Activated CD8-positive, alpha-beta T cell treated with anti-CD3 and anti-CD28 coated beads for 36 hours (primary cell): ENCODE measurements at places on chromosomes 11 and 22. TPM values are rescaled to one million over a fixed set of nuclear protein-coding genes. Genes with fewer than 3 reads are reported as not detected.
A peak's percentile ranks its signal among the peaks of the same experiment; 100 is the strongest.

GRCh38 chr11:110376711-110377324 lies 52.9 kb upstream of the FDX1 start:
- peaks cover 7% of the 10 kb centered on the region for H3K27me3 ChIP-seq
- no peak overlapping the region for H3K27ac ChIP-seq
- peak; percentile 38 for DNase-seq
- H3K36me3 ChIP-seq, result no peaks in the 10 kb centered on the region

- peaks cover 38% of the 10 kb centered on the region for H3K4me1 ChIP-seq
- DNase-seq, result no peak
- H3K27me3 ChIP-seq, result peaks cover 3% of the 10 kb centered on the region
Observed at GRCh38 chr11:36421546-36422155, 88.4 kb downstream of the TRAF6 start.

Gene PRR33
- total RNA-seq, result 0.20 TPM

GRCh38 chr11:12064136-12064953 lies 46.0 kb upstream of the MICAL2 start:
- H3K27ac ChIP-seq, result no peak overlapping the region
- H3K36me3 ChIP-seq, result no peaks in the 10 kb centered on the region
- DNase-seq, result no peak
- H3K4me3 ChIP-seq, result no peak overlapping the region
- no peaks in the 10 kb centered on the region for H3K27me3 ChIP-seq

Gene KRTAP5-7
- total RNA-seq, result not detected

- H3K27me3 ChIP-seq, result no peaks in the 10 kb centered on the region
- no peak overlapping the region for H3K4me3 ChIP-seq
- peaks cover 44% of the 10 kb centered on the region for H3K4me1 ChIP-seq
Observed at GRCh38 chr11:65591939-65592857, 3.4 kb downstream of the KCNK7 start.

DNA sequence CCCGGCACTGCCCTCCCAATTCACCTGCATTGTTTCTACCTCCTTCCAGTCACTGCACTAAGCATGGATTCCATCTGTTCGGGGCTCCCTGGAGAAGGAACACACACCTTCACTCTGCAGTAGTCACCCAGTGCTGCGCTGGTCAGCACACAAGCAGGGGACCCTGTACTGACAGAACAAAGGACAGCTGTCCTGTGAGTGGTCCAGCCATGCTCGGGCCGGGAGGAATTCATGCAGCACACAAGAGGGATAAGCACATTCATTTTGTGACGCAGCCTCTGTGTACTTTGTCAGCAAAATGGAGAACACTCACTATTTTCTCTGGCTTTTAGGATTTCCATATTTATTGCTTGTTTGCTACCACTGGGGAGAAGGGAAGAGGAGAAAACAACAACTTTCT lies 167.3 kb downstream of the NTM start:
- H3K27ac ChIP-seq, result no peak overlapping the region
- no peaks in the 10 kb centered on the region for H3K36me3 ChIP-seq
- DNase-seq, result no peak
- H3K4me3 ChIP-seq, result no peak overlapping the region
- no peaks in the 10 kb centered on the region for H3K4me1 ChIP-seq

Gene EXPH5
- total RNA-seq, result 2.9 TPM

Gene GAS2
- total RNA-seq, result 2.6 TPM

Gene OR52N4
- total RNA-seq, result 1.1 TPM

DNA sequence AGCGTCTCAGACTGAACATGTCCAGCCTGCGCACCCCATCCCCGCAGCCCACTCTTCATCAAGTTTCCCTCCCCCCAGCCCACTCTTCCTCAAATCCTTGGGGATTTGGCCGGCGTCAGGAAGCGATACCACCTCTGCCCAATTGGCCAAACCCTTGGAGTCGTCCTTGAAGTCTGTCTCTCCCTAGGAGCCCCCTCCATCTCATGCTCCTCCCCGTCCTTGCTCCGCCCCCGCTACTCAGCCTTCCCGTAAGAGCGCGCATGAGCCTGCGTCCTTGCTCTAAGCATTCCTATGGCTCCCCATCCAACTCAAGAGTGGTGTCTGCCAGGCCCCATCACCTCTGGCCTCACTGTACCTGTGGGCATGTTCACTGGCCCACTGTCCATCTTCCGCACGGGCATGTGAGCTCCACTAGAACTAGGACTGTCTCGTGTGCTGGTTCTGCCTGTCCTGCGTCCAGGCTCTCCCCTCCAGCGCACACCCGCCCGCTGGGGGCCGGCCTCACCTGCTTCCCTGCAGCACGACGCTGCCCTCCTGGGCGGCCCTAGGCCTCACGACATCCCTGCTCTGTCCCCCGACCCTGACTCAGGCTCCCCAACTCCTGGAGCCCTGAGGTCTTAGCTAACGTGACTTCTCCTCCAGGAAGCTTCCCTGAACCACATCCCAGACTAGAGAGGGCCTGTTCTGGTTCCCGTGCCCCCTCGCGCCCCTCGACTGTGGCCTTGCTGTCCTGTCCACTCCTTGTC lies 30.5 kb upstream of the TTLL12 start:
- H3K36me3 ChIP-seq, result no peaks in the 10 kb centered on the region
- H3K4me1 ChIP-seq, result no peaks in the 10 kb centered on the region
- no peak overlapping the region for H3K27ac ChIP-seq
- DNase-seq, result no peak

Gene CHID1
- total RNA-seq, result 72.0 TPM

Gene NLRP6
- total RNA-seq, result 3.4 TPM

DNA sequence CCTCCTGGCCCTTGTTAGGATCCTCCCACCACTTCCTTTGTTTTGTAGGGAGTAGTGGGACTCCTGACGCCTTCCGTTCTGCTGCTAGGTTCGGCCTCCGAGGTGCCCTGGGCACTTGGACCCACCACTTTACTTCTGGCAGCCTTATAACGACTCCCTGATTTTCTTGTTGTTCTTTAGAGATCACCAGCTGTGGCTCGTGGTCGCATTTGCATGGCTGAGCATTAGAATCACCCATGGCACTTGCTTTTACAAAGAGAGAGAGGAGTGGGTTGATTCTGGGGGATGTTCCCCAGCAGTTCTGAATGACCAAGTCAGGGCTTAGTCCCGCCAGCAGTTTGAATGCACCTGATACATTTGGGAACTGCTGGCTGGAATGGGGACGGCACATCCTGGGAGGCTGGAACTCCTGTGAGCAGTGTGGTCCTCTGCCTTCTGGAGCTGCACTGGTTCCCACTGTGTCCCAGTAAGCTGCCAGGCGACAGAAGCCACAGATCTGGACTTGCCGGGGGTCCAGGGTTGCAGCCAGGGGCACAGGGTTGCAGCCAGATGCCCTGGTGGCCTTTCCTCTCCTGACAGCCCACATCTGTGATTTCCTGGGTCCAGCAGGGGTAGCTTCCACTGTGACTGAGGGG lies 4.1 kb downstream of the TUB start:
- H3K27me3 ChIP-seq, result peaks cover 29% of the 10 kb centered on the region
- no peak for DNase-seq
- H3K36me3 ChIP-seq, result no peaks in the 10 kb centered on the region
- H3K4me1 ChIP-seq, result peaks cover 4% of the 10 kb centered on the region
- H3K4me3 ChIP-seq, result no peak overlapping the region
